ENCODE measurements at places on chromosomes 7 and 10.

DNA sequence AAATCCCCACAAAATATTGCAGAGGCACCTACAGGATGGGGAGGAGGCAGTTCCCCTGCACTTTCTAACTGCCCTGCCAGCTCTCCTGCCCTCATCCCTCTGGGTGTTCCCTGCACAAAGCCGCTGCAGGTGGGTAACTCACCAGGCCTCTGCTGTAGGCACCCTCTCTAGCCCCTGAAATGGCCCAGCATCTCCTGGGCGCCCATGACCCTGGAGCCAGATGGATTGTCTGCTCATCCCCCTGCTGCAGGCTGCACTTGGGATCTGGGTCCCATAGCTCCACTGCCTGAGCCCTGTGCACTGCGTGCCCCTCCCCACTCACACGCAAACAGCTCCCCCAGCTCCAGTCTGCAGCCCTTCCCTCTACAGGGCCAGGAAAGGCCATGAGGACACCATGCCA lies 130.9 kb downstream of the C10orf105 start:
- no peak for DNase-seq

GRCh38 chr10:132481690-132482089 lies 55.9 kb upstream of the INPP5A start:
- no peak for DNase-seq

DNA sequence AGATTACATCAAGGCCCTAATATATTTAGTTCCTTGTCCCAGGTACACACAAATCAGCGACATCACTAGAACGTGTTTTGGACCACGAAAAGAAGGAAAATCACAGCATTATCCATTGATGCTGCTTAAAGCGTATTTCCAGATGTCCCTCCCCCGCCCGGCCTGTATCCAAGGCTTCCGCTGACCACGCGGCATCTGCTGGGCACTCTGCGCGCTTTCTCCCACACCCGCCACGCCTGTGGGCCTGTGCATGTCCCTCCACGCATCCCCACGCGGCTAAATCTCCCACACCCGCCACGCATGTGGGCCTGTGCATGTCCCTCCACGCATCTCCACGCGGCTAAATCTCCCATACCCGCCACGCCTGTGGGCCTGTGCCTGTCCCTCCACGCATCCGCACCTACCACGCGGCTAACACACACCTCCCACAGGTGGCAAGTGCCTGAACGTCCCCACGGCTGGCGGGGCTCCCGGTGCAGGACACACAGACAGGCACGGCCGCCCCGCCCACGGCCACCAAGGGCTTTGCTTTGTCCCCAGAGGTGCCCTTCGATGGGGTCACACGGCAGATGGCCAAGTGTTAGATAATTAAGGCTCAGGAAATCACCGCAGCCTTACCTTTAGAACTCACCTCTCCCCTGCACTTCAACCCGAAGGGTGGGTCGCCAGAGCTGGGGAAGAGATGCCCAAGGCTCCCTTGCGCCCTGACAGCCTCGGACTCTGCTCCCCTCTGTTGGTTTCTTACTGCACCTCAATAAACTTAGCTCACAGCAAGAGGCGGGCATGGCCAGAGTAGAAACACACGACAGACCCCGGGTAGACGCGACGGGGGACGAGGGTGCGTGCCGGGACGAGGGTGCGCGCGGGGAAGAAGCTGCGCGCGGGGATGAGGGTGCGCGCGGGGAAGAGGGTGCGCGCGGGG lies 49.5 kb downstream of the DIP2C start:
- no peak for DNase-seq

- DNase-seq: no peak
Measured at GRCh38 chr7:1314021-1314907, 81.6 kb downstream of the UNCX start.

DNA sequence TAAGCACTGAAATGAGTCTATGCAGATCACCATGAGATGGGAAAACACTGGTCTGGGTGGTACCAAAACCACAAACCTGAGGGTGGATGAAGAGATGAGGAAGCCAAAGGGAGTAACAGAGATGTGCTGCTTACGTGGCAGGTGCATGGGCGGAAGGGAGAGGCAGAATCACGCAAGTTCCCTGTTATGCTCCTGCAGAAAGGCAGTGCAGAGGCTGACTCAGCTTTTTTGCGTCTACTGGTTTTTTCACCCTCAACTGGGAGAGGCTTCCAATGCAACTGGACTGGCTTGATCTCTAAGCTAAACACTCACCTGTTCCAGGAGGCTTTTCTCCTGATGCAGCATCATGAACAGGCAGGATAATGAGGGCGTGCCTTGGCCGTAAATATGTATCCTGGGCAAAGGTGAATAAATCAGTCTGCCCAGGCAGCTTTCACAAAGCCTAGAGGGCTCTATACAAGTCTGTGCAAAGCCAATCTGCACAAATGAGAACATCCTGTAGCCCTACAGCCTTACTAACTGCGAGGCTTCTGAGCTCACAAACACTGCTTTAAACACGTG lies 95.4 kb upstream of the AFAP1L2 start:
- DNase-seq: peak; percentile 52

- no peak for DNase-seq
Measured at GRCh38 chr7:140036224-140036962, 26.4 kb downstream of the PARP12 start.

GRCh38 chr7:36278069-36278619 lies 111.5 kb upstream of the ANLN start:
- DNase-seq: no peak

- no peak for DNase-seq
Measured at GRCh38 chr10:117166418-117167345, 28.6 kb upstream of the VAX1 start.

GRCh38 chr10:125605167-125605566 lies 77.8 kb downstream of the TEX36 start:
- DNase-seq: no peak

- no peak for DNase-seq
Measured at GRCh38 chr10:30705625-30706149, 76.1 kb upstream of the LYZL2 start.

GRCh38 chr10:117552156-117552631 lies 9.6 kb downstream of the EMX2 start:
- no peak for DNase-seq

GRCh38 chr7:123012435-123012834 lies 16.9 kb upstream of the TAS2R16 start:
- DNase-seq: no peak

DNA sequence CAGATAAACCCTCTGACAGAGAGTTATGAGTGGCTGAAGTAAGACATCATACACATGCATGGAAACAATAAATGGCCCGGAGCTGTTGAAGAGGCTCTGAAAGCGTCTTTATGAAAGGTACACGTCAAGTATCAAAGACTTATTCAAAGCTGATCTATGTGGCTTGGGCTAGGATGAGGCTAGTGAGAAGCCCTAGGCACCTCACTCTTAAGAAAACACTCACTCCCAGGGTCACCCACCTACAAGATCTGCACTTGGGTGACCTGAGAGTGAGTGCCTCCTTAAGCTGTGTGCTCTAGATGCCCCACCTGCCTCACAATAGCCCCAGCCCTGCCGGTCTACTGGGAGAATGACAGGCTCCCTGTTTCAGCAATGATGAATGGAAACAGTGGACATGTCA lies 1.1 kb upstream of the GIMAP1 start:
- no peak for DNase-seq

DNA sequence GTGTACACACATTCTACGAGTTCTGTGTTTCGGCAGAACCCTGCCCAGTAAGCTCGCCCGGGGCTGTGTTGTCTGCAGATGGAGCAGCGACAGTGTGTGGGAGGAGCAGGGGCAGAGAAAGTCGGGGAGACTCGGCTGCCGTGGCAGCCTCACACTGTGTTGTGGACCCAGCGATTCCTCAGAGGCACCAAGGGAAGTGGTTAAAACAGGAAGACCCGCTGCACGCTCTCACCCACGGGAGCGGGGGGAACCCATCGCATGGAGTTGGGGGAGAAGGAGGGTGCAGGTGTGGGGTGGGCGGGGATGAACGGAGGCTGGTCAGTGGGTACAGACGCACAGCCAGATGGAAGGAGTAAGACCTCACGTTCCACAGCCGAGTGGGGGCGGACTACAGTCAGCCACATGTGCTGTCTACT lies 250.2 kb downstream of the ELFN1 start:
- DNase-seq: peak; percentile 30

DNA sequence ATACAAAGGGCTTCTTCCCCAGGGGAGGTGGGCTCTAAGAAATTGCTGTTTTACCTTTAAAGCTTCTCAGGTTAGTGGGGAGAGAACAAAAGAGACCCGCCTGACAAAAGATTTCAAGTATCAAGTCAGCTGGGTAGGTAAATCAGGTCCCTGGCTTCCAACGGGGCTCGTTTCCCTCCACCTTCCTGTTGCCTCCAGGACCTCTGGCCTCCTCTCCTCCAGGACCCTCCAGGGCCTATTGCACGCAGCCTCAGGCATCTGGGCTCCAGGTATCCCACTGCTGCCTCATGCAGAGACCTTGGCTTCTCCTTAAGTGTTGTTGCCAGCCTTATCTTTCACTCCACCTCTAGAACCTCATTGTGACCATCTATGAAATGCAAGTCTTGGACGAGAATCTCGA lies 2.9 kb downstream of the BNIP3 start:
- no peak for DNase-seq

GRCh38 chr10:62050893-62051433 lies 149.5 kb downstream of the ARID5B start:
- peak; percentile 22 for DNase-seq

- no peak for DNase-seq
Measured at GRCh38 chr7:7294911-7295310, 112.6 kb downstream of the C1GALT1 start.

DNA sequence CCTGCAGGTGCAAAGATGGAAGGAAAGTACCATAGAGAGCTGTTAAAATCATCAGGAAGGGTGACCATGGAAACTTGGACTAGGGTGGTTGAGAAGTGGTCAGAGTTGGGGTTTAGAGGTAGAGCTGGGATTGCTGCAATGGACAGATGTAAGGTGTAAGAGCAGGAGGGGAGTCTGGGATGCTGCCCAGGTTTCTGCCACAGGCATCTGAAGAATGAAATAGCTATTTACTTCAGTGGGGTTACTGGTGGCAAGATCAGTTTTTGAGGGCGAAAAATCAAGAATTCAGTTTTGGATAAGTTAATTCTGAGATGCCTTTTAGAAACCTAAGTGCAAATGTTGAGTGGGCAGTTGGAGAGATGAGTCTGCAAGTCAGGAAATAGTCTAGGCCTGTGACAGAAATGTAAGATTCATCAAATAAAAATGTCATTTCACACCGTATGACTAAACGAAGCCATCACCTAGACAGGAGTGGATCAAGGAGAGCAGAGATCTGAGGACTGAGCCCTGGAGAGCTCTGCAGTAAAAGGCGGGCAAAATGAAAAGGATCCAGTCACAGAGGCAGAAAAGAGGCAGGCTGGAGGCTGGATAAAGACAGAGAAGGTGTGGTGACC lies 22.7 kb upstream of the TOMM7 start:
- no peak for DNase-seq

DNA sequence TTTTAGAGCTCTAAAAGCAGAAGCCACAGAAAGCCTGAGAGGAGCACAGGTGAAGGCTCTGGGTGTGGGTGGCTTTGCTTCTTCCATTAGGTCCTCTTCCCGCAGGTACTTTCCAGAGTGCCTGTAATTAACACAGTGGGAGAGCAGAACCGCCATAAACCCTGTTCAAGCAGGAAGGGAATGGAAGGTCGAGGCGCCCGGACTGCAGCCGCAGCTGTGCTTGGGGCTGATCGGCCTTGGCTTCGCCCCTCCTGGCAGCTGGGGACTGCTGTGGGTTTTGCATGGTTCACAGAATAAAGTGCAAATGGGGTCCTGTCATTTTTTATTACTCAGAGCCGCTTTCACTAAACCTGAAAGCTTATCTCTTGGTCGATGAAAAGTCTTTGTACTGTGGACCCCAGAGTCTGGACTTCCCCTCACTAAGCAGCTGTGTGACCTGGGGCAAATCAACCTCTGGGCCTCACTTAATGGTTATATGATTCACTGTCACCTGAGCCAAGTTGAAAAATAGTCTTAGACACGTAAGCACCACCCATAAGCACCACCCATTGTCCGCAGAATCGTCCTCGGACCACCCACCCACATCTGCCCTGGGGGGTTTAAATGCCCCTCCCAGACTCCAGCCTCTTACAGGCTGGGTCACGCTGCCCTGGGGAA lies 100.9 kb downstream of the XRCC2 start:
- DNase-seq: no peak

- DNase-seq: no peak
Measured at GRCh38 chr7:81491573-81491972, 278.3 kb downstream of the HGF start.
